ENCODE measurements at places on chromosomes 13 and 19.

DNA sequence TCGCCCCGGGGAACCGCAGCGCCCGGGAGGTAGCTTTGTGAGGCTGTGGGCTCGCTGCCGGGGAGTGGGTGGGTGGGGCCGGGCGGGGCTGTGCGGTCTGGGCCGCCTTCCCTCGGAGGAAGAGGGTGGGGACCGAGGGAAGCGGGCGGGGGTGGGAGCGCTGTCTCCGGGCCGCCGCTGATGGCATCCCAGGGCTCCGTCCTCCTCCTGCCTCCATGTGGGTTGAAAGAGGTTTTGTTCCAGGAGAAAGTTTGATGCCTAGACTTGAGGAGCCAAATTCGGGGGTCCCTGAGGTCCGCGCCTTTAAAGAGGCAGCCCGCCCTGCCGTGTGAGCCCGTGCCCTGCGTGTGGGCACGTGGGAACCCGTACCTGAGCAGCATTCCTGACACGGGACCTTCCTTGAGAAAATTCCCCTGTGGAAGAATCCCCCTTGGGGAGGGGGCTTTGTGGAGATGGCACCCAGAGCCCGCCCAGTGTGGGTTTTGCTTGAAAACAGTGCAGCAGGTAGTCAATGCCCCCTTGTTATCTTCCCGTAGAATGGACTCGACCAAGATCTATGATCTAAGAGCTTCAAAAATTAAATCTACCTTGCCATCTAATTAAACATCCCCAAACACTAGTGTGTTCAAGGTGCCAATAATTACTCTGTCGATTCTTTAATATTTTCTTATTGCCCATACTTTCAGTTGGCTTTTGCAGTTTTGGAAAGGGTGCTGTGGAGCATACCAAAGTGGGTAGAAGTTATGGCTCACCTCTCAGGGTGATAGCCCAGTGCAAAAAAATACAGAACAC is 107.8 kb downstream of the RXFP2 start:
- no peak for DNase-seq

DNA sequence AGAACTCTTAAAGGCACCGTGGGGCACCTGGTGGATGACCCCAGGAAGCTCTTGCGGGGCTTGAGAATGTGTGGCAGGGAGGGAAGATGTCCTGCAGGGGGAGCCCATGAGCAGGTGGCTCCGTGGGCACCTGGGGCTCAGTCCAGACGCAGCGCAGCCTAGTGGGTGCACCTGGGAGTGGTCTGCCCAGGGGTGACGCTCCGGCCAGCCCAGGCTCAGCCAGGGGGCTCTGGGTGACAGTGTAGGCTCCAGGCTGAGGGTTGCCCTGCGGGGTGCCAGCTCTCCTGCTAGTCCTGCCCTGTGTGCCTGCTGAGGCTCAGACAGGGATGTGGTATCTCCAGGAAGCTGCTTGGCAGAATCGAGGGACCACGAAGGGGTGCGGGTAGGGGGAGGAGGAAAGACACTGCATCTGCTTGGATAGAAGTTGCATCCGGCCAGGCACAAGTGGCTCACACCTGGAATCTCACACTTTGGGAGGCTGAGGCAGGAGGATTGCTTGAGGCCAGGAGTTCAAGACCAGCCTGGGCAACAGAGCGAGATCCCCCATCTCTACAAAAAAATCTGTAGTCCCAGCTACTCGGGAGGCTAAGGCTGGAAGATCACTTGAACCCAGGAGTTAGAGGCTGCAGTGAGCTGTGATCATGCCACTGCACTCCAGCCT is 15.0 kb upstream of the PGLS start:
- DNase-seq, result peak; percentile 85

- DNase-seq, result no peak
Observed at GRCh38 chr19:14375055-14375581, 6.1 kb upstream of the ADGRE5 start.

GRCh38 chr13:30829833-30830637 is 76.0 kb upstream of the MEDAG start:
- DNase-seq, result no peak

- DNase-seq, result no peak
Observed at GRCh38 chr19:6790194-6791128, 18.0 kb downstream of the VAV1 start.

- no peak for DNase-seq
Observed at GRCh38 chr13:39403106-39403505, 199.9 kb downstream of the LHFPL6 start.

GRCh38 chr19:41998246-41999020 is 4.4 kb upstream of the ATP1A3 start:
- peak; percentile 63 for DNase-seq

DNA sequence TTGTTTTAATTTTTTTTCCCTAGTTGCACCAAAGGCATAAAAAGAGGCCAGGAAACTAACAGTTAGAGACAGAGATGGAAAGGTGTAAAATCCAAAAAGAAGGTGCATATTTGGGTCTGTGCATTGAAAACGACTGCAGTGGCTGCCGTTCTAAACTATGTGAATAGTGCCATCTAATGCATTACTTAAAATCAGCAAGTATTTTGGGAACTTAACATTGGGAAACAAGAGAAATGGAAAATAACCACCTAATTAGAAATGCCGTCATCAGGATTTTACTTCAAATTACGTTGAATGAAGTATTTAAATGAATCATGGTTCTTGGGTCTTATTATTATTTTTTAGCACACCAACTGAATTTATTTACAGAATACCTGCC is 189.5 kb upstream of the MIR17HG start:
- DNase-seq, result no peak

Data from activated CD4-positive, alpha-beta T cell treated with anti-CD3 and anti-CD28 coated beads, Interleukin-2, amount 50 U/mL, for 48 hours (primary cell).